ENCODE measurements at places on chromosomes 3 and 15.

DNA sequence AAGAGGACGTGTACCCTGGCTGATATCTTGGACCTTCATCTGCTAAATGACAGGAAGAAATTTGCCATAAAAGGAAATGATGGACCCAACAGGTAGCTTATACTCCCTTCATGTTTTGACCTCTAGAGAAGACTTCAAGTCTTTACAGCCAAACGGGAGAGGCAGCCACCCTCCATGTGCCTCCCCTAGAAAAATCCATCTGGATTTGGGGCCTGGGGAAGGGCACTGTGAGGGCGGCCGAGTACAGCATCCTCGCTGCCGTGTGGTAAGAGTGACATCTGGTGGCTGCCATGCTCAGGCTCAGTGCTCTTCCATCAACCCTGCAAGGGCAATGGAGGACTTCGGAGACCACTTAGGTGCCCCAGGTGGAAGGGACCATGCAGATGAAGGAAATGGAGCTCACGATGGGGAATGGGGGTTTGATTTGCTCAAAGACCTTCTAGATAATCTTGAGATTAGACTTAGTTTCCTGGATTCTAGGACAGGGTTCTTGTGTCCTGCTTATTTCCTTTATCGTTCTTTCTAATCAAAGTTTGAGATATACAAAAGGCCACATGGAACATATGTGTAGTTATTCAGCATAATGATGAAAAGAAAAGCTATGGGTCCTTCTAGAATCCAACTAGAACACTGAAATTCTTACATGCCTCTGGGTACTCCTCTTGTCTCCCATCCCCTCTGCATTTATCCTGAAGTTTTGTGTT lies 44.4 kb downstream of the AQP9 start:
- peak; percentile 37 for DNase-seq

GRCh38 chr15:28260722-28261121 lies 61.3 kb downstream of the HERC2 start:
- DNase-seq = no peak

GRCh38 chr3:164524201-164524600 lies 554.1 kb downstream of the SI start:
- peak; percentile 69 for DNase-seq

GRCh38 chr15:47037003-47037402 lies 680.3 kb upstream of the SEMA6D start:
- DNase-seq = no peak

DNA sequence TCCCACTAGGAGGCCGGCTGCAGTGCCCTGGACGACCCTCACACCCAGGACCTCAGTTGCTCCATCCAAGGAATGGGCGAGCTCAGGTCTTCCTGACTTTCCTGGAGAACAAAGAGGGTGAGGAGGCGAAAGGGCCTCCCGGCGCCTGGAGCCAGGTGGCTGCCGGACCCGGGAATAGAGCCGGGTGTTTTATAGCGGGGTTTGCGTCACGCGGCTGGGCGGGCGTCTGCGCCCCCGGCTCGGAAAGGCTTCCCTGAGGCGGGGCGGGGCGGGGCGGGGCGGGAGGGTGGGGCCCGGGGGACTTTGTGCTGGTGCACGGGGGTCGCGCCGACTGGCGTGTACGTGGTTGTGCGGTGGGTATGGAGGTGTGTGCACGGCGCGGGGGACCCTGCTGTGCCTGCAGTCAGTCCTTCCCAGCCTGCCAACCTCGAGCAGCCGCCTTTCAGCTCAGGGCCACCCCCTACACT lies 4.6 kb upstream of the PRKCD start:
- no peak for DNase-seq

DNA sequence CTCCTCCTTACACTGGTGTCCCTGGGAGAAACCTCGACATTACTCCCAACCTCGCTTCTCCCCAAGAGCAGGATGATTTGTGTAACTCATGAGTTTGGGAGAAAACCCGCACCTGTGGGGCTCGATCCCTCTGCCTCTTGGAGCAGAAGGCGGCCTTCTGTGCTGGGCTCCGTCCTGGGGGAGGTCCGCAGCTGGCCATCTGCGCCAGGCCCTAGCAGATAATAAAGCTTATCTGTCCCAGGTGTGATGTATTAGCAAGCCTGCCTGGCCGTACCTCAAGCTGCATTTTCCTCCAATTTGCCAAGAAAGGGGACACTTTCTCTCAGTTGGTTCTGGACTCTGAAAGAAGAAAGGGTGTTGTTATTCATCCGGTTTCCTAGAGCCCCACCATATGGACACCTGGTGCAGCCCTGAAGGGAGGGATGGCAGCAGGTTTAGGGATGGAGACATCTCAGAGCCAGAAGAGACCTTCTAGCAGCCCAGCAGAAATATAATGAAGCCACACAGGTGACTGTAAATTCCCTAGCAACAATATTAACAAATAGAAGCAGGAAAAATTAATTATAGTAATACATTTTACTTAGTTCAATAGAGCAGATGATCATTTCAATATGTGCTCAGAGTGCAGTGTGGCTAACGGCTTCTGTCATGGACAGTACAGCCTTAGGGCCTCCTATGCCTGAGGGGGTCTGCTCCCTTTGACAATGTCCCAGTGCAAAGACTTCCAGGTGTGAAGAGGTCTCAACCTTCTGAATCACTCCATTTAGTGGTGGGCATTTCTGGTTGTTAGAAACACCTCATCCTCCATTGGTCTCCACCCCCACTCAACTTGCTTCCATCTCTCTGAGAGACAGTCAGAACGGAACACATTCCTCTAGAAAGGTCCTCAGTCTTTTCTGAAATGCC lies 94.8 kb downstream of the CPN2 start:
- DNase-seq = no peak

DNA sequence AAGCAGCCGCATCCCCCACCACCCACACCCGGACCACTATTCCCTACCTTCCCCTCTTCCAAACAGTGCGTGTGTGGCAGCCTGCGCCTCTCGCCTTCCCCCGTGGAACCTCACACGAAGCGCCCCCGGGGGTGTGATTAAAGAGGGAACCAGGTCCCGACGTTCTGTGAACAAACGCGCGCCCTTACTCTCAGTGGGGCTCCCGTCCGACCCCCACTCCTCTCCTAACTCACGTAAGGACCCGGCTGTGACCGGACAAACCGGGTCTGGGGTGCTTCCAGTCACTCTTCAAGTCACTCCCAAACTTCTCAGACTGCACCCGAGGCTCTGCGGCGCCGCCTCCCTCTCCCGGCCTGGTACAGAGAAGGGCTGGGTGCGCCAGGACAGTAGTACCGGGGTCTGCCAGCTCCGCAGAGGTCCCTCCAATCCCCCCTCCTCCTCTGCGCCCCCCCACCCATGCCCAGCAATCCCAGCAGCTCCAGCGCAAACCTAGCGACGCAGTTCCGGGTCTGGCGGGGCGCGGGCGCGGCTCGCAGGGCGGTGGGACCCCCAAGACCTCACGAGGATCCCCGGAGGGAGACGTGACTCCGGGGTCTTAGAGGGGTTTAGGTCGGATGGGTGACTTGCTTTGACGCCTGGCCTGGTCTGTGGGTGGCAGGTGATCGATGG lies 574 bp downstream of the DUOXA1 start:
- DNase-seq = no peak

- no peak for DNase-seq
Measured at GRCh38 chr3:25840099-25840498, 50.2 kb downstream of the OXSM start.

DNA sequence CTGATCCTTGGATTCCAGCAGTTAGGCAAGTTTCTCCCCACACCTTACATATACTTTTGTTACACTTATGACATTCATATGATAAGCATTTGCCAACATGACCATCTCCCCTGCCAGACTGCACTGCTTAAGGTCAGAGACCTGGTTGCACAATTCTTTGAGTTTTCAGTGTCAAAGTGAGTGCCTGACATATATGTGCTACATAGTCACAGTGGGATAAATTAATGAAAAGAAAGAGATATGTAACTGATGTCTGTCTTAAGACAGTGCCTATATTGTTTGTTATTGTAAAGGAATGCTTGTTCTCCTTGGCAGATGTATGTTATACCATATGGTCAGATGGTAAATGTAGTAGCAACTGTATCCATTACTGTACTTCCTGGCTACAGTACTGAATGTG lies 3.5 kb upstream of the DCUN1D1 start:
- no peak for DNase-seq

DNA sequence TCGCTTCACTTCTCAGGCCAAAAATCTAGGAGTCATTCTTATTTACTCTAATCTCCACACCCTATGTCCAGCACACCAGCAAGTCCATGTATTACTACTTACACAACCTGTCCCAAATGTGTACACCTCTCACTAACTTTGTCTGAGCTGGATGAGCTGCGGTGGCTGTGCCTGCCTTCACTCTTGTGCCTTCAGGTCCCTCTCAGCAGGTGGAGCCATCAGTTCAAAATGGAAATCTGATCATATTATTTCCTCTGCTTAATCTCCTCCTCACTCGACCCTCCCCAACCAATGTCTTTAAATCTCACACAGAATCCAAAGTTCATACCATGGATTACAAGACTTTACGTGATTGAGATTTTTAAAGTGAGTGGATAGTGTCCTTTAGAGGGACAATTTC lies 82.8 kb downstream of the SSR3 start:
- DNase-seq = no peak

- DNase-seq = no peak
Measured at GRCh38 chr3:79154865-79155264, 612.9 kb downstream of the ROBO1 start.

DNA sequence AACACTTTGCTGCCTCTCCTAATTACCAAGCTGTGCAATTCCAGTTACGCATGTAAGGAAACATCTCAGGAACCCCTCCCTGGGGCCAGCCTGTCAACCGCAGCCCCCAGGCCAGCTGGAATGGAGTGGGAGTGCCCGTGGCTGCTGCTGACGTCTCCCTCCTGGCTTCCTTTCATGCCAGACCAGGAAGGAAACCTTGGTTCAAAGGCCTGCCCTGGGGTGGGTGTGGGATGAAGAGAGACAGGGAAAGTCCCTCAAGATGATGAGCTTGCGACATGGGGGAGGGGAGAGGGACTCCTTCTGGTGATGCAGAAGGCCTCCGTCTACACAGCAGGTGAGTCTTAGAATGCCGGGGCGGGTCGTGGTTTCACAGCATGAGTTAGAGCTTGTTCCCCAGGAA lies 11.4 kb upstream of the CYP11A1 start:
- DNase-seq = no peak

DNA sequence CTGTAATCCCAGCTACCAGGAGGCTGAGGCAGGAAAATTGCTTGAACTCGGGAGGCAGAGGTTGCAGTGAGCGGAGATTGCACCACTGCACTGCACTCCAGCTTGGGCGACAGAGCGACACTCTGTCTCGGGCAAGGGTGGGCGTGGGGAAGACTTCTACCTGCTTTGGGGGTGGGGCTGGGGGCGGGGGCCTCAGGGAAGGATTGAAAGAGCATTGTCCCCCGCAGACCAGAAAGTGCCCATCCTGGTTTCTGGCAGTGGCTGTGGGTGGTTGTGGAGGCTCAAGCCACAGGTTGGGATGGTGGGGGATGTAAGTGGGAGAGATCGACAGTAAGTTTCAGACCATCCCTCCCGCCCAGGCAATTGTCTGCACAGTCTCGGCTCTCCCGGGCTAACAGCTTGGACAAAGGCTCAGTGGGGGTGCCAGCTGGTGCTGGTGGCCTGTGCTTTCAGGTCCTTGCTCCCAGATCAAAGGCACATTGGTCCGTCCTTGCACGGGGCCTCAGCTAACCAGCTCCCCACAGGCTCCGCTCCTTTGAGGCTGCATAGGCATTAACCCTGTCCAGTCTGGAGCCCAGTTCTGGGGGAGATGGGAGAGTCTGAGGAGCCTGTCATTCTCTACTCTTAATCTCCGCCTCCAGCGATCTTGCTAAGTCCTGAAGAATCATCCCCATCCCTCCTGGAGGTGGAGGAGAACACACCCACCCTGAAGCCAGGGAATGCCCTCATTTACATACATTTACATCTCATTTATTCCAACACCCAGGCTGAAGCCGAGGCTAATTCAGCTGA lies 8.6 kb downstream of the SCN5A start:
- DNase-seq = no peak

GRCh38 chr15:42059661-42060476 lies 34.5 kb downstream of the PLA2G4D start:
- DNase-seq = peak; percentile 28

- DNase-seq = peak; percentile 10
Measured at GRCh38 chr3:42300013-42300412, 34.0 kb upstream of the CCK start.

DNA sequence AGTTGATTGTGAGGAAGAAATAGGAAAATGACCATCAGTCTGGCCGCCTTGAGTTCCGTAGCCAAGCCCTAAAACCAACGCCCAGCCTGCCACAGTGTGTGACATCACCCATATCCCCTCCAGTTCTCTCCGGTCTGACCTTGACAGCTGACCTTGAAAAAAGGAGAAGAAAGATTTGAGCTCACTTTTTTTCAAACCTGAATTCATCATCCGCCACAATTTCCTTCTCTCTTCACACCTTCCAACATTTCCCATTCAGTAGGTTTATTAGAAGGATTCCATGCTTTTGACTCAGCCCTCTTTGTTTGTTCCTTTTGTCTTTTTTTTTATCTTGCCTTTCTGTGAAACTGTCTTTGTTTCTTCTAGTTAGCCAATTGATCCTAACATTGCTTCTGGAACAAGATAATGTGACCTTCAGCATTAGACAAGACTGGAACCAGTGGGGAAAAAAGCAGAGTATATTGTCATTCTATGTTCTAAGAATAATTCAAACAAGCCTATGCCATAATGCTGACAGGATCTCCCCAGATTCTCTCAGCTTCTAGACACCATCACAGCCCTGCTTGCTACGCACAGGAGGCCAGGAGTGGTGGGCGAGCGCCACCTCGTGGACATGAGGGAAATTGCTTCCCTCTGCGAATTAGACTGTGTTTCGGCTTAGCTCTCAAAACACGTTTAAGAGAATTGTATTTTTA lies 283.1 kb downstream of the FGF12 start:
- DNase-seq = peak; percentile 24

- no peak for DNase-seq
Measured at GRCh38 chr15:73866881-73867410, 6.4 kb upstream of the TBC1D21 start.

- DNase-seq = no peak
Measured at GRCh38 chr3:188700501-188700900, 471.3 kb upstream of the TPRG1 start.

DNA sequence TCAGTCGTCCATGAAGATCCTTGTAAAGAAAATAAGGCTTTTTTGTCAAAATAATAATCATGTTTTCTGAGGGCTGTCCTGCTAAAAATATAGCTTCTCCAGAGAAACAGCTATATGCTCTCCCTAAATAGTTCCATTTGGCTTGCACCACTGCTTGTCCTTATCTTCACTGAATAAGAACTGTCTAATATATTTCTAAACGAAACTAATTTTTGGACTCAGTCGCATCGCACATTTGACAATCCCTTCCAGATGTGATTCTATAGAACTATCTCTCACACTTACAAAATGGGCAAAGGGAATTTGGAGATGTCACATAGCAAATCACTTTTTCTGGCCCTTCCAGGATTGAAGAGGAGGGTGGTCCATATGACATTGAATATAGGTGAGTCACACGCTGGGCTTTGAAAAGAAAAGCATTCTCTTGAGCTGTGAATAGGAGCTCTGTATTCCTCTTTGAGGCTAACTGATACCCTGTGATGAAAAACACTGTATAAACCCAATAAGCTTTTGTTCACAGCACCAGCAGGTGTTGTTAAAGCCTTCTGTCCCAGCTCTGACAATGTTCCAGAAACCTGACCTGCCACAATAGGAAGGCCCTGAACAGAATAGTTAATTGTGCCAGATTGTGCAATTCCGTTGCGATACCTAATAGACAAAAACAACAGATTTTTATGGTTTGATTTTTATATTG lies 1144.2 kb downstream of the ROBO2 start:
- DNase-seq = no peak

- DNase-seq = no peak
Measured at GRCh38 chr15:35626571-35627318, 80.8 kb upstream of the DPH6 start.

GRCh38 chr3:104126463-104126862 lies 1240.2 kb upstream of the ALCAM start:
- no peak for DNase-seq

All from HepG2 (cell line).